NCI-H1048 (cell line): ENCODE measurements at places on chromosomes 12 and 14.

DNA sequence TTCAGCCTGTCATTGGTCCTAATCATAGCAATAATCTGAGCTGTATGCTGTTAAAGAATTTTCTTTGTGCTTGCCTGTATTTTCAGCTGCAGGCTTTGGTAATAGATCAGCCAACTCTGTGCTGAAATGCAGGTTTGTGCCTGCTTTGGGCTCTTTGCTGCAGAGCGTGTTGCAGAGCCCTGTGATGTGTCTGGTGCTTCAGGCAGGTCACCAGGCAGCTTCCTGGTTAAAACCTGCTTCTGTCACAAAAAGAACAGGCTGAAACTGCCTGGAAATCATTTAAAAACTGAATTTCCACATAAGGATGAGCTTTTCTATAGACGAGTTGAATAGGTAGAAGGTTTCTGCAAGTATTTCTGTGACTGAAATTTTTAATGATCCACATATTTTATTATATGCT lies 3.1 kb downstream of the DIP2B start:
- DNase-seq: no peak

GRCh38 chr14:53954551-53955228 lies 1.9 kb downstream of the BMP4 start:
- DNase-seq: no peak

- no peak for DNase-seq
Observed at GRCh38 chr12:29320295-29321085, 60.5 kb downstream of the ERGIC2 start.

DNA sequence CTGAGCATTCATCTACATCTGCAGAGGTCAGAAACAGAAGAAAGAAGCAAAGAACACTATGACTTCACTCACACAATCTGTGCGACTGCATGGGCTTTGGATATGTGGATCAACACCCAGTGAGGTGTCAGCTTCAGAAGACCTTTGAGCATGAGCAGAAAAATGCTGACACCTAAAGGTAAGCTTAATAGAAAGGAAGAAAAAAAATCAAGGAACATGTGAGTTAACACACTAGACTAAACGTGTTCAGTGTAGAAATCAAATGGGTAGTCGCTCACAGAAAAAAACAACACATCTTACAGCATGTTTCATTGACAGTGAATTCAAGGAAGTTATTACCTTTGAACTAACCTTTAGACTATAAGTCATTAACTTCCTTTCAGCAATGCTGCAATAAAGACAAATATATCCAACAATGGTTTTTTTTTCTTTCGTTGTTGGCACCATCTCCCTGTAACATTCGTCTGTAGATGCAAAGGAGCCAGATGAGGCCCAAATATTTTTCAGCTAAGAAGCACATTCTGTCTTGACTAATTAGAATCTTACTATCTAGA lies 30.9 kb downstream of the RTRAF start:
- no peak for DNase-seq

DNA sequence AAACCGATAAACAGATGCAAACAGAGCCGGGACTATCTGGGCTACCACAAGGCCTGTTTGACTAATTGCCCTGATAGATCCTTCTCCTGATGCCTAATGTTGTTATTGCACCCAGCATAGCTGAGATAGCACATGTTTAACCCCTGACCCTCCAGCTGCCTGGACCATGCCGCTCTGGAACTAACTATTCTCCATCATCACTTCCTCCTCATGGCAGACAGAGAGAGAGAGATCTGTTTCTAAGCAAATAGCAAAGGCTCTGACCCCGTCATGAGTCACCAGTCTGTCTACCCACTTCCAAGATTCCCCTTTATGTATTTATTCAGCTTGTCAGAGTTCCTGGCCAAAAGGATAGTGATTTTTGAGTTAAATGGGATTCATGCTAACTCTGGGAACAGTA lies 58.2 kb upstream of the FLRT2 start:
- no peak for DNase-seq

DNA sequence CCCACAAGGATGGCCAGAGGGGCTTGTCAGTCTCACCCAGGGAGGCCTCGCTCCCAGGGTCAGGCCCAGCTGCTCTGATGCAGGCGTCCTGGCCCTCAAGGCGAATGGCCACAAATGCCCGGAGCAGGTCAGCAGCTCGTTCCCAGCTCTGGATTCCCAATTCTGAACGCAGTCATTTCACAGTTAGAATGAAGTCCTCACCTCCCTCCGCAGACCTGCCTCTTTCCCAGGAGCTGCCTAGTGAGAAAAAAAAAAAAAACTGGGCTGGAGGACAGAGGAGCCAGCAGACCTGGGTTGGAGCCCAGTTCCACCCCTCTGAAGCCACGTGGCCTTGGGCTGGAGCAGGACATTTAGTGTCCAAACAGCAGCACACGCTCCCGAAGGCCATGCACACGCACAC lies 62.2 kb upstream of the DIO3 start:
- DNase-seq: no peak

DNA sequence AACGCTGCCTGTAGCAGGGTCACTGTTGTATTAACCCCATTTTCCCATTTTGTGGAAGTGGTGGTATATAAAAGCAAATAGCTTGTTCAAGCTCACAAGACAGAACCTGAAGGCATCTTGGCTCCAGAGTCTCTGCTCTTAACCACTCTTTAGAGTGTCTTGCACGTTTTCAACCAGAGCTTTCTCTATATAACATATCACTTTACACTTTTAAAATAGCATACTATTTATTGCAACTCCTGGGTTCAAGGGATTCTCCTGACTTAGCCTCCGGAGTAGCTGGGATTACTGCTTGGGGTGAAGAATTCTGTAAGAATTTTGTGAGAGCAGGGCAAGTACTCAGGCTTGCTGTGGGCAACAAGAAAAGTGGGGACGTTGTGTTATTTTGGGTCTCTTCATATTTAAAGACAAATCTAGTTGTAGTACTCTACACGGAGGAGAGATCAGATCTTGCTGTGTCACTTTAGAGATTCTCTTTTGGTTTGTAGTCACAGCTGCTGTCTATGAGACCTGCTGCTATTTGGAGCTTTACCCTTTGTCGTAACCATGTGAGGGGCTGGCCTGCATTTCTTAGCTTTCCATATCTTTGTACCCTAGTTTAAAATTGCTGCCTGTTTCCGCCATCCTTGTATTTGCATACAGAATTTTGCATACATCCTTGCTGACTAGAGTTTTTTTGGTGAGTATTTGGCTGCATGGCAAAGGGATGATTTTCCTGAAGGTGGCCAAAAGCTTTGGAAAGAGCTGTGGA lies 40.7 kb downstream of the WDR20 start:
- DNase-seq: no peak

DNA sequence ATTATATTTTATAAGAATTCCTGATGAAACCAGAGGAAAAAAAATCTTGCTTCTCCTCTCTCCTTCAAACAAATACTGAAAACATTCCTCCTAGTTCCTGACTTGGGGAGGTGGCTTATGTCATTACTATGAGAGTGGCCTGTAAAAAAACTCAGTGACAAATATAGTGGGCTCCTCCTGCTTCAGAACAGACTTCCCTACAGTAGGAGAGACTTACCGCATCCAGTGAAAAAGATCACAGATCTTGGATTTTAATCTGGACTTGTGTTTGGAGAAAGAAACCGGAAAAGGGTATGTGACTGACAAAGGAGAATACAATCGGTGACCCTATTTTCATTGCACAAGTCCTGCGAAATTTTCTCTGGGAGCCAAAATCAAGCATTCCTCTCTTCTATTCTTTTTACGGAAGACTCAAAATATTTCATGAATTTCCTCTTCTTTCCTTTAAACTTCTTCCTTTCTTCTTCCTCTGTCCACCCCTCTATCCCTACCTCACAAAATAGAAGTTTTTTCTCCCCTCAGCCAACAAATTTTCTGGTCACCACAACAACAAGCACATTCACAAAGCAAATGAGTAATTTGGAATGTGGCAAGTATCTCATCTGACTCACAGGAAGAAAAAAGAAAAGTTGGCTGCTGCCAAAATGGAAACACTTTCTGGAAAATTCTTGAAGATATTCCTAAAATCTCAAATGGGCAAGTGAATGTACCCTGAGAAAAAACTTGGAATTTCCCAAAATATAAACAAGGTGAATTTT lies 185.1 kb upstream of the CDKN3 start:
- no peak for DNase-seq

GRCh38 chr12:47686645-47687240 lies 19.1 kb downstream of the RPAP3 start:
- DNase-seq: no peak
